ENCODE measurements at places on chromosomes 12 and 14.

DNA sequence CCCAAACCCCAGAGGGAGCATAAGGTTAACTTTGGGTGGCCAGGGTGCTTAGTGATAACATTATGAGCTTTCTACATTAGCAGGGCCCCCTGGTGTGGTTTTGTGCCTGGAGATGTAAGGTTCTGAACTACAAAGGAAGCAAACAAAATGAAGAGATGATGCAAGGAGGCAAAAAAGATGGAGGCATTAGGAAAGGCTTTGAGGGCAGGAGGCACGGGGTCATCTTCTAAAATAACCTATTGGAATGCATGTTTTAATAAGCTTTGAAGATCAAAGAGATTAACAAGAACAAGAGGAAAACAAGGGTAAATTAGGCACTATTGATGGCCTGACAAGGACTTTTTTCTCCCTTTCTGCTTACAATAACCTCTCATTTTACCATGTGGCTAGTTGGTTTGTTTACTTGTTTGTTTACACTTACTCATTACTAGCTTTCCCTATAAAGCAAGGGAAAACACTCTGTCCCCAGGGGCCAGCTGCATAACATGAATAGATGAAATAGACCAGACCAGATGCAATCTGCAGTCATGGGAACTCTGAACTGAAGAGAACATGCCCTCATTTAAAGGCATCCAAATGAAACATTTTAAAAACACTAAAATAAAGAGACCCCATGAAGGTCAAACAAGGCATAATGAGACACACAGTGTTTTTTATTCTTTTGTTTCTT, 390.3 kb downstream of the DIO2 start:
- DNase-seq = no peak

DNA sequence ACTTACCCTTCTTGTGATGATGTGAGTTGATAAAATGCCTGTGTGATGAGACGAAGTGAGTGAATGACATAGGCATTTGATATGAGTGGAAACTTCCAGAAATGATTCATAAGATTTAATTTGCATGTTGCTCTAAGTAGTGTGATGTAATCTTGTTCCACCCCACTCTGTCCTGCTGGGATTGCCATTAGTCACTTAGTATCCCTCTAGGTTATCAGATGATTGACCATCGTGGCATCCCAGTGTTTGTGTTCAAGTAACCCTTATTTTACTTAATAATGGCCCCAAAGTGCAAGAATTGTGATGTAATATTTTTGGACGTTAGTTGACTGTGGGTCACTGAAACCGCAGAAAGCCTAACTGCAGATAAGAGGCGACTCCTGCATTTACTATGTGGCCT, 214.4 kb upstream of the DIO2 start:
- peak; percentile 86 for DNase-seq

DNA sequence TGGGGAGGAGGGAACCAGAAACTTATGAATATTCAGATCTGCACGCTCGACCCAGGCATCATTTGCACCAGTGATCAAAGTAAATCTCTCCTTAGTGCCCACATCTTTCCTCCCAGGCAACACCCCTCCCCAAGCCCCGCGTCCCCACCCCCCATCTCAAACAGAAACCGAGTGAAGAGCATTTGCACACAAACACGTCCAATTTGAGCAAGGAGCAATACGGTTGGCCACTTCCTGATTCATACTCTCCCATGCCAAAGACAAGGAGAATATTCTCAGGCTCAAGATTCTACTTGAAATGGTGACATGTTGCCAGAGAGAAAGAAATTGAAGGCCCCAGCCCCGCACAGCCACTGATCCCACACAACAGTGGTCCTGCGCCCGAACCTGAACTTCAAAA, 7.1 kb downstream of the FOXN3 start:
- DNase-seq = no peak

- no peak for DNase-seq
Observed at GRCh38 chr14:64659366-64659765, 44.9 kb upstream of the PLEKHG3 start.

DNA sequence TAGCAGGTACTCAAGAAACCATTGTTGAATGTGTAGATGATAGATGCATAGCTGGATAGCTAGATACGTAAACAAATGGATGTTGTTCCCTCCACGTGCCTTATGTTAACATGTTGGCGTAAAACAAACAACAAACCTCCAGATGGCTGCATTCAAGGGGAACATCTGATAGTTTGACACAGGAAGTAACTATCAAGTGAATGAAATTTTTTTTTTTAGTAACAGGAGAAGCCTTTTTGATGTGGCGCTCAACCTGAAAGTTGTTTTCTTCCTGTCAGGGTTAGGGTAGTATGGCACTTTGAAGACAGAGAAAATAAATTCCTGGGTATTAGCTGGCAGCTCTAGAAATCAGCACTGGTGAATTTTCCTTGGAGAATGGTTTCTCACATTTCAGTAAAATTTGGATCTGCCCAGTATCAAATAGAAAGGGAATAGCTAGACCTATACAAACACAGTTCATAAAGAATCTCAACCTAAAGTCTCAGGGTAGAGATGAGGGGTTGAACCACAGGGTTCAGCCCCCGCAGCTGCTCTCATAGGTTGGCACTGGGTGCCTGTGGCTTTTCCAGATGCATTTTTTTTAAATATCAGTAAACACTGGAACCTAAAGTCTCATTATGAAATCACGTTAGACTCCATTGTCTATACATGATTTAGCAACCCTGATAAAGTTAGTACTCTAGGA, 18.8 kb upstream of the RAP1B start:
- DNase-seq = no peak

DNA sequence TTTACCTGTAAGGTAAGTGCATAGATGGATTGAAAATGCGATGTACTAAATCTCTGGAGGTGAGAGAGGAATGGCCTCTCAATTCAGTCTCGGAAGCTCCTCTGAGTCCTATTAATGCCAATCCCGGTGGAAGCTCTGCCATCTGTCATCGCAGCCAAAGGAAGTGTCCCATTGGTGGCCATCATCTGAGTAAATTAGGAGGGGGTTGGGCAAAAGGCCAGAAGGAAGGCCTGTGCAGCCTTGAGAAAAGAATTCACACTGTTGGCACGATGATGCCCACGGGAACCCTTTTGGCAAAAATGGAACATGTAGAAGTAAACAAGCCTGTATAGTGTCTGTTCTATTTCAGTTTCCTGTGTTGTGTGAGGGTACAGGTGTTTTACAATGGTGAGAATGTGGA, 494.8 kb downstream of the NELL2 start:
- no peak for DNase-seq

DNA sequence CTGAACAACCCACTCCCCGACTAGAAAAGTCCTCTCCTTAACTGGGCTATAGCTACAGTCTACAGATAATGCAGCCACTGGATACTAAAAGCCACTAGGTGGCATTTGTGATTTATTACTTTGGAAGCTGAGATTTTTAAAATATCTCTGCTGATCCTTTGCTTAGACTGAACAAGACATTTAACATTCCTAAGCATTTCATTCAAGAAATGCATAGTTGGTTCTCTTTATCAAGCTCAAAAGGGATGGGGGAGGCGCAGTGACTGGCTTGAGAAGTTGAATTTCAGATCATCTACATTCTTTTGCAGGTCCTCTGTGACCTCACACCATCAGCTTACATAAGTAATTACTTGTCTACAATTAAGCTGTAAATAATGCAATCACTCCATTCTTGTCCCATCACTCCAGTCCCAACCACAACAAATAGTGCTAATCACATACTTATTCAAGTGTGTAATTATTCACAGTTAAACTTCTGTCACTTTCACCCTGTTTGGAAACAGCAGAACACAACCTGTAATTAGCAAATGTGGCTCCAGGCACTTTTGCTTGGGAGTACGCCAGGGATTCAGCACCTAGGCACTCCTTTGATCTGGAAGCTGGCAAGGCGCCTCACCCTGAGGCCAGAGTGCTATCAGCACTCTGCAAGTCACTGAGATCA, 203.6 kb downstream of the NOVA1 start:
- DNase-seq = peak; percentile 21

DNA sequence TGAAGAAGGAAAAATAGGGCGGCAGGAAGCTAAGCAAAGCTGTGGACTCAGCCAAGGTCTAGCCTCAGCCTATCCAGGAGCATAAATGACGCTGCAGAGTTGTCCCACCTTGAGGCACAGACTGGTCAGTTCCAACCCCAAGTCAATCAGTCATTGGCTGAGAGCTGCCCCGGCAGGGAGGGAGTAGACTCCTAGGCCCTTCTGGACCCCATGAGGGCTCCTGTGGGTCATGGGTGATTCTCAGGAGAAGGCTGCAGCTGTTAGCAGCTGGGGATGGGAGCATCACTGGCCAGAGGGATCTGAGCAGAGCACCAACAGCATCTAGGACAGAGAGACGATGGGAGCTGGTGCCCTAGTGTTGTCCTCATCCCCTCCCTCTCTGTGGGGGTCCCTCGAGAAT, 51.8 kb upstream of the ESRRB start:
- no peak for DNase-seq

DNA sequence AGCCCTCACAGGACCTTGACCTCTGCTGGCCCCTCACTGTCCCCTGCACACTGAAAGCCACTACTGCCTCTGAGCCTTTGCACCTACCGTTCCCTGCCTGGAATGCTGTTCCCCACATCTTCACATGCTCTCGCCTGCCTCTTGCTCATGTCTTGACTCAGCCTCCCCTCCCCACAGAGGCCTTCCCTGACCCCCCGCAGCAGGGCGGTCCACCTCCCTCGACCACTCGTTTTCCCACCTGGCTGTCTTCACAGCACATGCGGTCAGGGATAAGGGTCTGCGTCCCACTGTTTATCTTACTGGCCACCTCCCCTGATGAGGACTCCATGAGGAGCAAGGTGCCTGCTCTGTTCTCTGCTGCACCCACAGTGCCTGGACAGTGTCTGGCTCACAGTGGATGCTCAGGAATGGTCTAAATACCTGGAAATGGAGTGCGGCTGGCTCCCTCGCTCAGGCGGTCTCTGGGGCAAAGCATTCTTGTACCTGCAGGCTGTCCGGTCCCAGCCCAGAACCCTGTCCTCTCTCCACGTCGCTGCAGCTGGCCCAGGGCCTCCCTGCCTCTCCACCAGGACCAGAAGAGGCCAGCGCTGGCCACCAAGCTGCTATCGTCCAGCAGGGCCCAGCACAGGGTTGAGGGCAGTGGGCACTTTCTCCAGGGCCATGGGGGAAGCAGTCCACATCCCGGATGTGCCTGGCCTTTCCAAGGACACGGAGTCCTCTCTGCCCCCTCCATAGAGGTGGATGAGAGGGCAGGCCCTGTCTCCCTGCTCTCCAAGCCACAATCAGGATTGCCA, 107.4 kb downstream of the NCOR2 start:
- DNase-seq = no peak

DNA sequence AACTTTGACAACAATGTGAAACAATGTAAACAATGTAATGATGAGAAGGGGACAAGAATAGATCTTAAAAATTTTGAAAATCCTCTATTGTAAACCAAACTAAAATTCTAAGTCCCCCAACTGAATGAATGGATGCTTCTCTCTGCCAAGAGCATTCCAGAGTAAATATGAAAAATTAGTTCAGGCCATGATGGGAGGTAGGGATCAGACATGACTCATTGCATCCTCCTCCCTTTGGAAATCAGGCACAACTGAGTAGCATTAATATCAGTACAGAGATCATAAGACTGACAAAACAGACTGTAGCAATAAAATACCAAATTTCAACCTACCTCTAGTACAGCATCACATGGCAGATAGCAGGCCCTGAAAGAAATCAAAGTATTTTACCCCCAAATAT, 559.9 kb downstream of the C12orf50 start:
- DNase-seq = no peak

GRCh38 chr12:12902036-12902435, 10.7 kb downstream of the GPRC5A start:
- no peak for DNase-seq

DNA sequence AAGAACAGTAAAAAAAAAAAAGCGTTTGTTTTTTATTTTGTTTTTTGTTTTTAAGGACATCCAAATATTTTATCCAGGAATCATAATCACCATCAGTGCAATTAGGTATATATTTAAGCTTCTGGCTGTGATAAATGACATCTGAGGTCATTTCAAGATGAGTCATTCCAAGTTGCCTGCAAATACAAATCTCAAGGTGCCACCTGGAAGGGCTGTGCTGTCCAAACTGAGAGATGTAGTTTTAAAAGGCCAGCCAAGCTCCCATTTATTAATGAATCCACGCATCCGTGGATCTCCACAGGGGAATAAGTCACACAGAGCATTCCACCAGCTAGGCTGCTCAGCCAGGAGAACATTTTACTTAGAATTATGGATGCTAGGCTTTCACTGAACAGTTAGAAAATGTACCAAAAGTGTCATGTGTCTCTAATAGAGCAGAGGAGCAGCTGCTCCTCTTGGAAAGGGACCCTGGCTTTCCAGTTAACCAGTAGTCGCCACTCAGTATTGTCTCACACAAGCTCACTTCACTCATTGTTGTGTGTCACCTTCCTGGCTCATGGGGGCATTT, 1151.4 kb upstream of the TMEM132C start:
- no peak for DNase-seq

GRCh38 chr12:121537814-121538698, 42.8 kb downstream of the KDM2B start:
- no peak for DNase-seq

DNA sequence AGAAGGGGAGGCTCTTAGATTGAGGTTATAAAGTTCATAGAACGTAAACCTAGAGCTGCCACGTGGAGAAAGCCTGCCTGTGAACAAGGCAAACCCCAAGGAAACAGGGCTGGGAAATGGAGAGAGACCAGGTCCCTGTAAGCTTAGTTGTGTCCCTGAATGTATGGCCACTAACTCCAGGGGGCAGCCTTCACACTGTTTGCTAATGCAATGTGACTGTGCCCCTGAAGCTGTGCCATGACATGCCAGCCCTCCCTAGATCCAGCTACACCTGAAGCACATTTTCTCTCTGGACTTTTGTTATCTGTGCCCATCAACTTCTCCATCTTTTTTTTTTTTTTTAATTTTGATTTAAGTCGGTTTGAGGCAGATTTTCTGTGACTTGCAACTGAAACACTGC, 60.6 kb upstream of the TMCC3 start:
- no peak for DNase-seq

DNA sequence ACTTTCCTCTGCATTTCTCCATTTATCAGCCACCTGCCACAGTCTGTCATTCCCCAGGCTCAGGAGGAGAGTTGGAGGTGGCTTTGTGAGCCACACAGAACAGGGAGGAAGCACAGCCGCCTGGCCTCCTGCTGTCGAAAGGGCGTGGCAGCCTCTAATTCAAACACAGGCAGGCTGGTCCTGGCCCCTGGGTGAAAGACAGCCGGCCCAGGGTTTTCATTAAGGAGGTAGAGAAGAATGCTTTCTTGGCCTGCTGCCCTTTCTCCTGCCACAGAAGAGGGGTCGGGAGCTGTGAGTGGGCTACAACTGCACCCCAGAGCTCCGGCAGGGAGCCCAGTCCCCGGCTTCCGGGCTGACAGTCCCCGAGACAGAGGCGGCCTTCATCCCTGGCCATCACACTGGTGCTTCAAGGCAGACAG, 108.6 kb upstream of the FZD10 start:
- DNase-seq = no peak

GRCh38 chr12:116924558-116925453, 14.1 kb downstream of the FBXW8 start:
- peak; percentile 16 for DNase-seq
